GM04504 (cell line): ENCODE measurements at places on chromosomes 12 and 14.

DNA sequence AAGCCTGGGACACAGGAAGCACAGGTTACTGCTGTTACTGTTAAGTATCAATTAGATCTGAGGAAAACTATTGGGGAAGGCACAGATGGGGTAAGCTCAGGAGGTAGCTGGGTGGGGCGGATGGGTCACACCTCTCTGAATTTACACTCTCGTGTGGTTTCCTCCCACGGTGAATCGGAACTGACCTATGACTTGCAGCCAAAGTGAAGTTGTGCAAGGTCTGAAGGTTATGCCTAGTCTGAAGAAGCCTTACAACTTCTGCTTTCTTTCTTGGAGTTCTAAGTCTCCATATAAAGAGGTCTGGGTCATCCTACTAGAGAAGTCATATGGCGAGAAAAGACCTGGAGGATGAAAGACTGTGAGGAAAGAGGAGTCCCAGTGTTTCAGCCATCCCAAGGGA, 25.6 kb upstream of the GPATCH2L start:
- no peak for DNase-seq

DNA sequence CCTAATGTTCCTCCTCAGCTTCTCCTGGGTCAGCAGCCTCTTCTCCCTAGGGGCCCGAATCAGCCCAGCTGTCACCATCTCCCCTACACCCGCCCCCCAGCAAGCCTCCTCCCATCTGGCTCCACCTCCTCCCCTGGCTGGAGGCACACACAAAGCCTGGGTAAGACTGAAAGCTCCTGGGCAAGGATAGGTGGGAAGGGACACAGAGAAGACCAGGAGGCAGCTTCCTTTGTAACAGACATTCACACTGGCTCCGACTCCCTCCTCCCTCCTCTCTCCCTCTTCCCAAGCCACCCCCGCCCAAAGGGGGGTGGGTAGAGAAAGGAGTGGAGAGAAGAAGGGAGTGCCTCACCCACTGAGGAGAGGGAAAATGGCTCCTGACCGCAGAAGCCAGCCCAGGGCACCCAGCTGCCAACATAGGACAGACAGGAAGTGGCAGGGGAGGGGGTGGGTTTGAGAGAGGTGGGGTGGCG, 4.0 kb downstream of the CHD4 start:
- no peak for DNase-seq

- no peak for DNase-seq
These were observed 39.6 kb upstream of the ITPR2 start for GRCh38 chr12:26872625-26873024.

DNA sequence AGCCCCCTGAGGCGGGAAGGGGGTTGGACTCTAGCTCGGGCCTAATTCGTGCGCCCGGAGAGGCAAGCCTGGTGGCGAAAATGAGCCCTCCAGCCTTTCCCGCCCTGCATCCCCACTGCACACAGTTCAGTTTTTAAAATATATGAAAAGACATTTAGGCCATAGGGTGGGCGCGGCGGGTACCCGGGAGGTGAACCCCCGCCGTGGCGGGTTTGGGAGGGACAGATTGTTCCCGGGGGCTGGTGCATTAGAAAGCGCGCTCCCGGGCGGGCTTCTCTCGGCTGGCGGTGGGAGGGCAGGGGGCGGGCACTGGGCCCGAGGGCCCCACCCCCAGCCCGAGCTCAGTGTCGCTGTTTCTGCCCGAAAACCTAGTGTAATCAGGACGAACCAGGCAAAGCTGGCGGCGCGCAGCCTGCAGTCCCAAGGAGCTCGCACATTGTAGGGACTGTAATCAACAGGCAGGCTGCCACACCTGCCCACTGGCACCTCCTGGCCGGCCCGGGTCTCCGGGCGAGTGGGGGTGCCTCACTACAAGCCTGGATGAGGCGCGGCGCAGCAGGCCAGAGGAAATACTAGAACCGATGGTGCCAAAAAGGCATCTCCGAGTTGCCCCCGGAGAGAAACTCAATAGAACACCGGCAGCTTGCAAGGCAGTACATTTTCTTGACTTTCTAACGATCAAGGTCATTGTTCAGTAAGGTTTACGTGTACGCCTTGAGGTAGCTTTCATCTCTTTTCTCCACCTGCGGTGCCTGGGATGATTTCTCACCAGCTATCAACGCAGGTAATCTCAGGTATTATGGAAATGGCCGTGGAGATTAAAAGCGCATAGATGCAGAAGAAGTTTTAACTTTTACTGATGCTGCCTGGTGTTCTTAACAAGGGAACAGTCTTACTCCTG, 764 bp upstream of the SPTB start:
- DNase-seq: no peak

DNA sequence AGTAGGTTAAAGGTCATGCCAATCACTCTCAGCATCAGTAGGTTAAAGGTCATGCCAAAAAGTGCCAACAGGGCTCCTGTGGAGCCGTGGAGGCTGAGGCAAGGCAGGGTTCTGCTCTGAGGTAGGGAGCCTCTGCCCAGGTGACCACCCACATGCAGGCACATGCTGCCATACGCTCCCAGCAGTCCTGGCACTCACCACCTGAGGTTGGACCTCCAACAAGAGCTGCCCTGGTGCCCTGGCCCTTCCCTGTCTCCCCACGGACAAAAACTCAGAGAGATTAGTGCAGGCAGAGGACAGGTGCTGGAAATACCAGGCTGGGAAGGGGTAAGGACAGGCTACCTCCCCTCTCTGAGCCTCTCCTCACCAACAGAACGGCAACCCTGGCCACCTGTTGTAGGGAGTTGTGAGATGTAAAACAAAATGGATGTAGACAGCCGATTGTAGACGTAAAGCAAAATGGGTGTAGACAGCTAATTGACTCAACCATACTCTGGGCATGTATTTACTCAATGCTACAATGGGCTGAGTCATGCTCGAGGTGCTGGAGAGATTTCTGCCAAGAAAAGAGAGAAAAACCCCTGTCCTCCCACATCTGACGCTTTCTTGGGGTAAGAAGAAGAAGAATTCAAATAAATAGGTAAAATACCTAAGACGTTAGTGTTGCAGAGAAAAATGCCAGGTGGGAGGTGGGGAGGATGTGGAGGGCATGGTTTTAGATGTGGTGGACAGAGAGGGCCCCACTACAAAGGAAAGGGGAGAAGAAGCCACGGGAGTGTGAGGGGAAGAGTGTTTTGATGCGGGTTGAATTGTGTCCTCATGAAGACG, 32.4 kb downstream of the LTBP2 start:
- DNase-seq: peak; percentile 46

DNA sequence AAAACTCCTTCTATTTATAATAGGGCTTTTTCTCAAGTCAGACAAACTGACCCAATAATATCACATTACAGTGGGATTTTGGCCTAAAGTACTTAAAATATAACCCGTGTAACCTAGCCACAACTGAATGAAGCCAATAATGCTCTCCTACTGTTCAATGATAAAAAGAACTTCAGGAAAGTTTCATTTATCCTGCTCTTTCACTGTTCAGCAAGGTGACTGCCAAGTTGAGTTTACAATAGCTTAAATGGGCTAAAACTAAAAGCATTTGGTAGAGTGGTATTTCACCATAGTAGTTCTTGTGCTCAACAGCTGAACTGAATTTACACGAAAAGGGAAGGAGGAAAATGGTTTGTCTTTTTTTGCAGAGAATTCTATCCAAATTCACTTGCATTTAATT, 49.8 kb downstream of the CNTN1 start:
- DNase-seq: no peak

GRCh38 chr12:53208877-53209463, 1.9 kb upstream of the ITGB7 start:
- no peak for DNase-seq

DNA sequence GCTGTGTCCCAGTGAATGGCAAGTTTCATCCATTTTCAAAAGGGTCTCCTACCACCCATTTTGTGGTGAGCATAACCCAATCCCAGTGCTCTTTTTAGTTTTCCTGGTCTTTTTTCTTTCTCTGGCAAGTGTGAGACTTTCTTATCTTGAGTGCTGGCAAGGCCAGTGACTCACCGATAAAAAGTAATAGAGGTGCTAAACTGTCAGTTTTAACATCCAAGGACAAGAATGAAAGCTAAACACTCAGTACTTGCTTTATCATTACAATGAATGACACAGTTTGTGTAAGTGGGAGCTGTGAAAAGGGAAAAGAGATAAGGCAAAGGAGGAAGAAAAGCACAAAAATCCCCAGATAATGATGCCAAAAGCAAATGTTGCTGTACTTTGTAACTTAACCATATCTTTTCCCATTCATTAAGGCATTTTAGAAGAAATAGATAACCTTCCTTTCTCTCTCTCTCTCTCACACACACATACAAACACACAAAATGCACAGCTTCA, 4.9 kb upstream of the LRIG3 start:
- no peak for DNase-seq

GRCh38 chr14:104101086-104101621, 15.7 kb downstream of the ASPG start:
- DNase-seq: no peak
